ENCODE measurements at places on chromosomes 6 and 20.

DNA sequence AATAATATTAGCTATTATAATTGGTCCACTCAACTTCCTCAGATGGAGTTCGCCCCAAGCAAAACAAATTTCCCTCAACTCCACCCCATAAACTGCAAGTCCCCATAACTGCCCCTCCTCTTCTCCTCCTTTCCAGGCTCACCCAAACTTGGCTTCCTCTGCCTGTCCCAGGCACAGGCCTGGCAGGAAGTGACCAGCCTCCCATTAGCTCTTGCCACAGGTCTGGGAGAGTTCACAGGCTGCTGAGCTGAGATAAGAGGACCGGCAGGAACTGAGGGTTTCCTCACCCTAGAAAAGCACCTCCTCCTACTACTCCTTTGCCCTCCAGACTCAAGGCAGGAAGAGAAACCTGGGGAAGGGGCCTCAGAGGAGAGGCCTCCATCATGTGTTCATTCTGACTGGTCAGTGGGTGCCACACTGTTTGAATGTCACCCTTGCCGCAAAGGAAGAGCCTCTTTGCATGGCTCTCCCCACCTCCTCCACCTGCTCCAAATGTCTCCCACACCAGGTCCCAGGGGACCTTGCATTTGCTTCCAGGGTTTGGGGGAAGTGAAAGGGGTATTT lies 24.5 kb upstream of the SMIM29 start:
- no peak for DNase-seq

- DNase-seq = no peak
Measured at GRCh38 chr6:121770943-121771342, 335.5 kb downstream of the GJA1 start.

- no peak for DNase-seq
Measured at GRCh38 chr6:129102741-129103140, 219.8 kb downstream of the LAMA2 start.

DNA sequence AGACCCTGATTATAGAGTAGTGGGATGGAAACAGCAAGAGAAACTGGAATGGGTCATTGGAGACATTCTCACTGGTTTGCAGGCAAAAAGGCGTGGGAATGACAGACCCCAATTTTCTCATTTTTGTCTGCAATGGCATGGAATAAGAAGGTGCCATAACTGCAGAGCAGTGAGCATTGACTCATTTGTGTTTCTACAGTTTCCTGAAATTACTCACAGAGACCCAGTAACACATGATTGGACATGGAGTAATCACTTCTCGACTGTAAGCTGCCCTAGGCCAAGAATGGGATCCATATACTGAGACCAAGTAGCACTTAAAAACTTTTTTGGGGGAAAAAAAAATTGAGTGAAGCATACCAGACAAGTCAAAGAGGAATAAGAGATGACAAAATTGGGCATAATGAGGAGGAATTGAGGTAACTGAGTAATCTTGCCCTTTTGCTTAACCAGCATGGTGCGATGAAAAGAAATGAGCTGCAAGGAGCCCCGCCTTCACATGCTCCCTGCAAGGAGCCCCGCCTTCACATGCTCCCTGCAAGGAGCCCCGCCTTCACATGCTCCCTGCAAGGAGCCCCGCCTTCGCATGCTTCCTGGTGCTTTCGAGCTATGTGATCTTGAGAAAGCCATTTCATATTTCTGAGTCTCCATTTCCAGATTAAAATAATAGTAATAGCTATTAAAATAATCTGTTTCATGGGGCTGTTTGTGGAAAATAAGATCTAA lies 44.1 kb downstream of the NHSL1 start:
- no peak for DNase-seq

DNA sequence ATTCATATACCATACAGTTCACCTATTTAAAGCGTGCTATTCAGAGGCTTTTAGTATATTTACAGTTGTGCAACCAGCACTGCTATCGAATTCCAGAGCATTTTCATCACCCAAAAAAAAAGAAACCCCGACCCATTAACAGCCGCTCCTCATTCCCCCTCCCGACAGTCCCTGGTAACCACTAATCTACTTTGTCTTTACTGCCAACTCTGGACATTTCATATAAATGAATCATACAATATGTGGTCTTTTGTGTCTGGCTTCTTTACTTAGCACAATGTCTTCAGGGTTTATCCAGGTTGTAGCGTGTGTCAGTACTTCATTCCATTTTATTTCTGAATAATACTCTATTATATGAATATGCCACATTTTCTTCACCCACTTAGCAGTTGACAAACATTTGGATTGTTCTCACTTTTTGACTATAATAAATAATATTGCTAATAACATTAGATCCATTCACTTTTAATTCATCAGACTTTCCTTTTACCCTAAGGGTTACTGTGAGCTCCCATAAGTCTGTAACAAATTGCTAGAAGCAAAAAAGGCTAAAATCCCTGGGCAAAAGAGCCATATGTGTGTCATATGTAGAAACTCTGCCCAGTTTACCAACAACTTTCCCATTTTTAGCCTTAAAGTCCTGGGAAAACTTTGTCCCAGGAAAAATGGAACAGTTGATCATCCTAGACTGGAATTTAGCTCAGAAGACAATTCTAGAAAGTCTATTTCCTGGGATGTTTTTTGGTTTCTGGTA lies 23.2 kb upstream of the ROS1 start:
- DNase-seq = peak; percentile 86

- DNase-seq = no peak
Measured at GRCh38 chr6:95690328-95690727, 113.0 kb downstream of the MANEA start.

GRCh38 chr20:37385659-37386504 lies 39.9 kb downstream of the SRC start:
- no peak for DNase-seq

DNA sequence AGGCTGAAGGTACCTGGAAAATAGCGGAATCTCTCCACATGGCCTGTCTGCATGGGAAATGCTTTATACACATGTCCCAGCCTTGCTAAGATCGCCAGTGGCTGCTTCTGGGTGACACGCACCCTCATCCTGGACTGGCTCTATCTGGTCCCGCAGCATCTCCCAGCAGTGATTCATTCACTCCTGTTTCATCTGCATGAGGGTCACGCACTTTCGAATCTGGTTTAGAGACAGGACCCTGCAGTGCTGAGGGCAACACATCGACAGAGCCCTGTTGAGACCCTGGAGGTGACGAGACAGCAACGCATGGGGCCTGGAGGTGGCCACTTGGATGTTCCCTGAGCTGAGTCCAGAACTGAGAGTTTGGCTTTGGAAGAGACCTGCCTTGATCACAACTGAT lies 136.5 kb downstream of the SMOC2 start:
- no peak for DNase-seq

DNA sequence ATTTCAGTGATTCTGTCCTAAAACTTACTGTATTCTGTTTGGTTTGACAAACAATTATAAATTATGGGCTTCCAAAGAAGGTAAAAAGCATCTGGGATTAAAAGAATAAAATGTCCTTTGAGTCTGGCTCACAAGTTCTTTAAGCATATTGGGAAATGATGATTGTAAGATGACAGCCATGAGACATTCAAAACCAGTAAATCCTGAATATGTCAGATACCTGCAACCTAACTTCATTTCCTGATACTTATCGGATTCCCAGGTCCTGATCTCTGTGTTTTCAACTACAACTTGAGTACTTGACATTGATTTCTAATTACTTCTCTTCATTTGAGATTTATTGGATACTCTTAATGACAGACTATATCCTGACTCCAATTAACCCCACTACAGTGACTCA lies 446.6 kb downstream of the GRIK2 start:
- no peak for DNase-seq

DNA sequence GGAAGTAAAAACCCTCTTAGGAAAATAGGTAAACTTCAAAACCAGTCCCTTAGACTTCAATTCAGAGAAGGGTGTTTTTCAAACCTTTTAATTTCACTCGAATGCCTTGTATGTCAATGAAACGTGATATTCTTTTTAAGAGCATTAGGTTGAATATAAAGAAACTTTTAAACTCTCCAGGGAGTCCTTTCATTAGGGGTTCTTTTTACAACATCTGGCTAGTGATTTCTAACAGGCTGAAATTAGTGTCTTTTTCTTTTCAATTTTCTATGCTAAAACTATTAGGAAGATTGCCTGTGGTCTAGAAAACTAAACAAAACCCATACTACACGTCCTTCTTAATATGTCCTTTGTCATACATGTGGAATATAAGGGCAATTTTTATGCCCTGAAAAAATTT lies 569.7 kb upstream of the CITED2 start:
- no peak for DNase-seq

DNA sequence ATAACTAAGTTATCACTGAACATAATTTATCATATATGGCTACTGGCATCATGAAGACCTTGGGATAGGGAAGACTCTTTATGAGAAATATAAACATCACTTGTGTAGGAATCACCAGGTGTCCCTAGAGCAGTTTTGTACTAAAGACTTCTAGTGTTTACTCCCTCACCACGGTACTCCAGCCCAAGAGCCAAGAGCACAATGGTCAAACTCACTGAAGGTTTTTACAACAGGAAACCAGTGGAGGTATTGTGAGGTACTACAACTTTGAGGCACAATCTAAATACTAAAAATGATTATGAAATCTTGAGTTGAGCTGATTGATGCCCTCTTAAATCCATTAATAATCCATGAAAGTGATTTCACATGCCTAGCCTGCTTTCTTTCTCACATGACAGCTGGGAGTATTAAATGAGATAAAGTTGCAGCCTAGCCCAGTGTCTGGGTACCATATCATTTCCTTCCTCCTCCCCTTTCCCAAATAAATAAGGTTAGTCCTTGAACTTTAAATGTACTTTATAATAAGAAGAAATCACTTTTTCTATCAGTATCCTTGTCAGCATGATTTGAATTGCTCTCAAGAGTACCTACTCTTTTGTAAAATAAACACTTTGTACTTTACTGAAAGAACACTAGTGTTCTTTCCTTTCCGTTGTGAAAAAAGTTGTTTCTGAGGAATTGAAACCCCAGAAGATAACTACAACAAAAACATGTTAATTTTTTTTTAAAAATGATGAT lies 26.5 kb downstream of the GLO1 start:
- DNase-seq = no peak

GRCh38 chr6:127058027-127058426 lies 60.4 kb upstream of the RSPO3 start:
- no peak for DNase-seq

GRCh38 chr20:1154226-1154625 lies 30.6 kb downstream of the TMEM74B start:
- no peak for DNase-seq

GRCh38 chr6:89116702-89117101 lies 1.2 kb downstream of the SRSF12 start:
- DNase-seq = no peak

- no peak for DNase-seq
Measured at GRCh38 chr20:45291526-45291925, 15.1 kb upstream of the RBPJL start.

GRCh38 chr6:37273690-37274089 lies 15.7 kb upstream of the TMEM217 start:
- DNase-seq = no peak

GRCh38 chr20:22408521-22409402 lies 175.6 kb downstream of the FOXA2 start:
- no peak for DNase-seq

- no peak for DNase-seq
Measured at GRCh38 chr20:22586645-22587310, 2.4 kb upstream of the FOXA2 start.

DNA sequence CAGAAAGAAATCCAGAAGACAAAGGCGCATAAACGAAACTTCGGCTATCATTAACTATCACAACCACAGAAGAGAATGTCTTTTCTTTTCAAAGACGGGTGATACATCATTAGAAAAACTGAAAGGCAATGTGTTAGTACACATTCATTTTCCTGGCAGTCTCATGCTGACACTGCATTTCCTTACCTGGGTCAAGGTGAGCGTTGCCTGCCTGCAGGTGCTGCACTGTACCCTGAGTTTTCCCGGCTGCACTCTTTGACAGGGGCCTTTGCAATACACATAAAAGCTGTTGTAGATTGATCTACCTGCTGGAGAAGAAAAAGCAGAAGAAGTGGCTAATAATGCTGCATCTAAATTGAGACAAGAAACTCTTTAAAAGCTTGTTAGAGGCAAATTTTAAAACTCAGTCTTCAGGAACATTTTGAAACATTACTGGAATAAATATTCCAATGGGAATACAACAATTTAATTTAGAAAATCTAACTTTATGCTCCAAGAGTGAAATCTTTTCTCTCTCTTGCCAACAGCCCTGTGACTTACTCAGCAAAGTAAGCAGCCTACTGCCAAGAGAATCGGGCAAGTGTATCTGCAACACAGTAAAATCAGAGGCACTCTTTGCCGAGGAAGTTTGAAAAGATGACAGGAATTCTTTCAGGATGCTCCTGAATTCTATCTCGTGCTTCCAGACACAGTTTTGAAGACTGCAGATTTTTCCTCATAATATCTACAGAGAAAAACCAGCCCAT lies 526.4 kb downstream of the PRKN start:
- DNase-seq = no peak

DNA sequence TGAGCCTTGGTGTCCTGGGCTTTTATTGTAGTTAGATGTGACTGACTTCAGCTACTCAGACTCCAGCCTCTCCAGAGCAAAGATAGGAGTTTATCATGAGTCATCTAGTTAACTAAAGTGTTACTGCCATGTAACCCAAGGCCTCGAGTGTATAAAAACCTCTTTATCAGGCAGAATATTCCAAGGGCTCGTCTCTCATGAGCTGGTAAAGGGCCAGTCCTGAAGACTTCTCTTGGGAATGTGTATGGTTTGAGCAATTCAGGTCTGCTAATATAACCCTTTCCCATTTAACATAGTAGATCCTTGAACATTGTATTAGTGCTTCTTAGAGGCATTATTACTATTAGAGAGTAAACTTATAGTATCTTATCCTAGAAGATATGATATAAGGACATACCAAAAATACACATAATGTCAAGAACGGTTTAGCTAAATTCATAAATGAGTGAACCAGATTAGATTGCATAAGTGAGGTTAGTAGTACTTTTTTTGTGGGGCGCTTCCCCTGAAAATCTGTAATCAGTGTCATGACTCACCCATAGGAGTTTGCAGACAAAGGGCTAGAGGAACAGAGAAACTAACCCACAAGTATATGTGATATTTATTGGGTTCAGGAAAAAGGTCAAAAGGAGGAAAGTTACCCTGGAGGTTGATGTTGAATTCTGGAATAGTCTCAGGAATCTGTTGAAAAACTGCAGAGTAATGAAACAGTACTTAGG lies 16.0 kb downstream of the DSE start:
- DNase-seq = no peak

- DNase-seq = no peak
Measured at GRCh38 chr6:48757661-48758060, 646.7 kb upstream of the PTCHD4 start.

GRCh38 chr6:26234421-26235301 lies 130.3 kb upstream of the BTN3A2 start:
- no peak for DNase-seq

DNA sequence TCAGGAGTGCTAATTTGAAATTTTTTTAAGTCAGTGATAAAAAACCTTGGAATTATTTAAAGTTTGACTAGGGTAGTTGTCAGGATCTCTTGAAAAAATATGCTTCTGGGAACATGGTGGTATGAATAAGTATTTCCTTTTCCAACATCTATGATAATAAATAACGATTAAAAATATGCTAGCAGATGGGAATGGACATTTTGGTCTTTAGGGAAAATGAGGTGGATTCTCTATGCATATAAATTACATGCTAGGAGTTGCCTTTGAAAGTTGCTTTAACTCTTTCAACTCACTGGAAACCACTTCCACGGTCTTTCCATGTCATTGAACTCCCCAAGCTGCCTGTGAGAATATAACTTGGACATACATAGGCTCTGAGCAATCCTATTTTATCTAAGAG lies 731.5 kb upstream of the MARCKS start:
- DNase-seq = no peak

GRCh38 chr20:23609486-23610109 lies 3.9 kb upstream of the CST9 start:
- DNase-seq = no peak
